ENCODE measurements at places on chromosomes 1 and 21.

GRCh38 chr1:73911849-73912248 lies 286.1 kb downstream of the LRRIQ3 start:
- DNase-seq = no peak

- DNase-seq = no peak
Measured at GRCh38 chr1:3021233-3021671, at the start of gene ACTRT2. Gene ACTRT2, plus strand, starts transcription at chr1:3021467. Its CDS starts 220 bp downstream, at chr1:3021687.

DNA sequence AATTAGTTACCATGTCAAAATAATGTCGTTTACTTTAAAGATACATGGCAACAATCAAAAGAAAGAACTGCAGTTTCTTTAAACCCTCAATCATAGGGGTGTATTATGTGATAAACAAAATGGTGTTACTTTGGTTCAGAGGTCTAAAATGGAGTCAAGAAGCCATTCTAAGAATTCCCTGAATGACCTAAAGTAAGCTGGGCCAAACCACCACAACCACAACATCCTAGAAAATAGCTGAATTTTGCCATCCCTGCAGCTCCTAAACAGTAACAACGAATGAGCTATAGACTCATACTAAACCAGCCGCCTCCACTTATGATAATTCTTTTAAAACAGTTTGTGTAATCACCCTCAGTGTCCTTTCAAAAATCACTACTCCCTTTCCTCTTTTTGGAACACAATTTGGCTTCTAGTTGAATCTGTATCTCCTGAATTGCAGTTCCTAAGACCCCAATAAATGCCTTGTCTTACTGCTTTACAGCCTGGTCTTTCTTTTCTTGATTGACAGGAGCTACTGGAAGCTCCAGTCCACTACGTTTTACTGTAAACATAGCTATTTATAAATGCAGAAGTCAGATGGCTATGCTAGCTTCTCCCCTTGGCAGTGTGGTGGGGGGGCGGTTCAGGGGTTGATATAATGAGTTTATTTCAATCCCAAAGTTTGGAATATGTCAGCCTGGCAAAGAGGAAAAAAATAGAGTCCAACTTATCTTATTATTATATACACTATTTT lies 84.3 kb downstream of the PLPPR4 start:
- no peak for DNase-seq

- DNase-seq = no peak
Measured at GRCh38 chr21:33401630-33401992, 1.6 kb upstream of the IFNGR2 start.

GRCh38 chr1:19354531-19354981 lies 42.4 kb downstream of the SLC66A1 start:
- DNase-seq = no peak
